ENCODE measurements at places on chromosomes 6 and 20. TPM values are rescaled to one million over a fixed set of nuclear protein-coding genes. Genes with fewer than 3 reads are reported as not detected.

Gene SOX18
- 13.3 TPM for total RNA-seq

Gene ADGRG6
- 12.3 TPM for total RNA-seq

DNA sequence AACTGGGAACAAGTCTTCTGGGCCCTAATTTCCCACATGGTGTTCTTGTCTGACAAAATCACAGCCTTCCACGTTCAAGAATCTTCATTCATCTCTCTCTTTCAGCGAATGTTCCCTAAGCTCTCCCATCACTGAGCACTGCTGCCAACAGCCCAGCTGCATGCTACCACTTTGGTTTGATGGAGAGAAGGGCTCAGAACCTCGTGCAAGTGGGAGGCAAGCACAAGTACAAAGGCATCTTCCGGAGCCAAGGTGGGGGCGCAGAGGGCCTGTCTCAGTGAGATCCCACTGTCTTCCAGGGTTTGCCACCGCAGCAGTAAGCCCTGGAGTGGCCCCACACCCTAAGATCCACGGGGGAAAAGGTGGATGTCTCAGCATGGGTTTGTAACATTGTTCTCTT is 17.2 kb downstream of the DLL1 start:
- no peak for ATAC-seq

- ATAC-seq = peak; percentile 3
Observed at GRCh38 chr20:25695532-25696370, 902 bp downstream of the ZNF337 start.

- ATAC-seq = no peak
Observed at GRCh38 chr6:79030511-79030910, 47.5 kb downstream of the PHIP start.

GRCh38 chr6:70079241-70079640 is 212.9 kb downstream of the COL19A1 start:
- no peak for ATAC-seq

GRCh38 chr6:109524129-109524528 is 41.1 kb upstream of the ZBTB24 start:
- ATAC-seq = no peak

DNA sequence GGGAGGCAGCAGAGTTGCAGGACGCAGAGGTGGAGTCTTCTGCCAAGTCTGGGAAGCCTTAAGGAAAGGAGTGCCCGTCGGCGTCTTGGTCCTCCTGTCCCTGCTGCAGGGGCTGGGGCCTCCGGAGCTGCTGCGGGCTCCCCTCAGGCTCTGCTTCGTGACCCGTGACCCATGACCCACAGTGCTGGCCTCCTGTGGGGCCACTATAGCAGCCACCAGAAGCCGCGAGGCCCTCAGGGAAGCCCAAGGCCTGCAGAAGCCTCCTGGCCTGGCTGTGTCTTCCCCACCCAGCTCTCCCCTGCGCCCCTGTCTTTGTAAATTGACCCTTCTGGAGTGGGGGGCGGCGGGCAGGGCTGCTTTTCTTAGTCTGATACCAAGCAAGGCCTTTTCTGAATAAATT is 3.3 kb upstream of the COL9A3 start:
- ATAC-seq = no peak
